ENCODE measurements at places on chromosomes 11 and 22.

DNA sequence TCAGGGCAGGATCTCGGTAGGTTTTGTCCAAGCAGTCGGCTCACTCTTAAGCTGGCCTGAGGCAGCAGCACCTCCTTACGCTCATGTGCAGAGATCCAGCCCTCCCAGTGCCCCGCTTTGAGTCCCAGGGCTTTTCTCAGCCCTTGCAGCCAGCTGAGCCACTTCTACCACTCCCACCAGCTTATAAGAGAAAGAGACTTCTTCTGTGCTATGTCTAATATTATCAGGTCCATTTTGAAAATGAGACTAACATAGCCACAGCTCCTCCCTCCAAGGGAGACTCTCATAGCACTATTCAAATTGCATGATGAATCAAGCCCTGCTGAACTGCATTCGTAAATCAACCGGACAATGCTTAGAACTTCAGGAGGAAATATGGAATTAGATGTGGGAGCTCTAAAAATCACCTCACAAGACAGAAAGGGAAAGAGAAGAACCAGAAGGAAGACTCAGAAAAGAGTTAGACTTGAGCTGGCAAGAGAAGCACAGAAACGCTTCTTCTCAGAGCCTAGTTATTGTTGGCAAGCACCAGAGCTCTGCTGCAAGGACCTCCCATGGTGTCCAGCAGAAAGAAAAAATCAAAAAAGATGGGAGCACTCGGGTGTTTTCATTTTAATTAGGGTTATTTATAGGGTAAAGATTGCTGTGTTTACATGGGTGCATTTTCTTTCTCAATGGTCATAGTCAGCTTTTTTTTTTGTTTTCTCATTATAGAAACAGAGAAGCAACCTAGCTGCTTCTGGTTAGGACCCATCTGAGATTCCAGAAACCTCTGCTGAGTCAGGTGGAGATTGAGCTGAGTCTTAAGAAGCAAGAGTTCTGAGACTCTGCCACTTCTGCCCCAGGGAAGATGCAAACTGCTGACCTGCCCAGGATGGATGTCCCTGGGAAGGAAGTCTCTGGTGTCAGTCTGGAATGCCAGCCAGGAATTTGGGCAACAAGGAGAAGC is 181.4 kb downstream of the ETS1 start:
- no peak for DNase-seq

DNA sequence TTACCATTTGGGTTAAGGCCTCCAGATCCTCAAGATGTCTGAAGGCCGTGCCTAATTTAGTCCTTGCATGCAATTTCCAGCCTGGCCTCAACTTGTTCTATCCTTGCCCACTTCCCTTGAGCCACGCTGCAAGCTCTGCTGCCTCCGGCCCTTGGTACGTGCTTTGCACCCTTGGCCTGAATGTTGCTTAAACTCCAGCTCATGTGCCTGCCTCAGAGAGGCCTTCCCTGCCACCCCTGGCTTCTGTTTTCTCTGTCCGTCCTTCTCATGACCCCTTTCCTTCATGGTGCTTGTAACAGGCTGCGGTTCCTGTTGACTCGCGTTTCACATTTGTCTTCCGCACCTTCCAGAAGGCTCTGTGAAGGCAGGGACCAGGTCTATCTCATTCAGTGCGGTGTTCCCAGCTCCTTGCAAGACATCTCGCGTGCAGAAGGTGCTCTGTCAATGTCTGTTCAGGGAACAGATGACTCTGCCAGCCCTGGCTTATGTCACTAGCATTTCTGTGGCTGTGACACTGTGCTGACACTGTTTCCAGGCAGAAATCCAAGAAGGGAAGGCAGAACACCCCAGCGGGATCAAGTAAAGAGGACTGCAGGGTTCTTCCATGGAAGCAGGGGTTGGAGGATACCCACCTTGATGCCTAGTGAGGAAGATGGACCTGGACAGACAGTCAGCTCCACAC is 61.8 kb downstream of the FBLN1 start:
- DNase-seq, result no peak

GRCh38 chr11:86249307-86250098 is 5.0 kb downstream of the EED start:
- DNase-seq, result no peak

DNA sequence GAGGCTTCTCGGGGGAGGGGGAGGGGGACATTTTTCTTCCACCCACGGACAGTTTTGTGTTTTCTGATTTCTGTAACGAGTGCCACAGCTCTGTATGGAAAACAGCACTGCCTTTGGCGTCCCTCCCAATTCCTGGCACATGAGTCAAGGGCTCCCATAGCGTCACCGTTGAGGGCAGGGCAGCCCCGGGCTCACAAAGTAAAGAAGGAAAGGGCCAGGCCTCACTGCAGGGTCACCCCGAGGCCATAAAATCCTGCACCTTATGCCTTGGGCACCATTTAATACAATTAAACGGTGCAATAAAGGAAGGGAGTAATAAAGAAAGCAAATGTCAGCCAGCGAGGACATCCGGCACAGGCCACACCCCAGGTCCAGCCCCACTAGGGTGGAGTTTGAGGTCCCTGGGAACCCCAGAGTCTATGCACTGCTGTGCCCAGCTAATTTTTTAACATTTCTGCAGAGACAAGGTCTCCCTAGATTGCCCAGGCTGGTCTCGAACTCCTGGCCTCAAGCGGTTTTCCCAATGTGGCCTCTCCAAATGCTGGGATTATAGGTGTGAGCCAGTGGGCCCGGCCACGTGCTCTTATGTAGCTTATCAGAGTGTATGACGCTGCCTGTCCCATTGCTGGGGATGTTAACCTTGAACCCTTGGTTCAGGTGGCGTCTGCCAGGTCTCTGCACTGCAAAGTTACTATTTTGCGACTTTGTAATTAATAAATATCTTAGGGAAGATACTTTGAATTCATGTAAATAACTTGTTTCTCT is 13.6 kb upstream of the MUC2 start:
- no peak for DNase-seq

- no peak for DNase-seq
Measured at GRCh38 chr11:15484398-15484797, 369.7 kb downstream of the INSC start.

DNA sequence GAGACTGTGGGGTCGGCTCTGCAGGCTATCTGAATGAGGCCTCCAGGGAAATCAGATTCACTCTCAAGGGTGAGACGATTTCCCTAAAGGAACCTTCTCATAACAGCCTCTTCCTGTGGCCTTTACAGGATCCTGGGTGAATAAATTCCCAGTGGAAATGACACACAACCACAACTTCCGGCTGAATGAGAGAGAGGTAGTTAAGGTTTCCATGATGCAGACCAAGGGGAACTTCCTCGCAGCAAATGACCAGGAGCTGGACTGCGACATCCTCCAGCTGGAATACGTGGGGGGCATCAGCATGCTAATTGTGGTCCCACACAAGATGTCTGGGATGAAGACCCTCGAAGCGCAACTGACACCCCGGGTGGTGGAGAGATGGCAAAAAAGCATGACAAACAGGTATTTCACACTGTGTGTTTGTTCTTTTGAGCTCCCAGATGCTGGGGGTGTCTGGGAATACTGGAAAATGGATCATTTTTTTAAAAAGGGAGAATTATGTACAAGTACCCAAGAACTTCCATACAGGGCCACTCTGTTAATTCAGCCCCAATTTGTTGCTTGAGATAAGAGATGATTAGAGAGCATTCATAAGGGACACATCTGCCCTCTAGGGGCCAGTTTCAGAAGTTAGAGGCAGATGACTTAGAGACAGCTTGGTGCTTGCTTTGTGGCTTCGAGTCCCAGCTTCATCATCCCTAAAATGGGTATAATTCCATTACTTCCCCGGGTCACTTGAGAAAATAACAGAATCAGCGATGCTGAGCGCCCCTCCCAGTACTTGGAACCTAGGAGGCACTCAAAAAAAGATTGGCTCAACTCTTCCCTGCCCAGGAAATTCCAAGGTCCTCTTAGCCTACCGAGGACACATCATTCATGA is 10.2 kb downstream of the SERPIND1 start:
- DNase-seq, result no peak

DNA sequence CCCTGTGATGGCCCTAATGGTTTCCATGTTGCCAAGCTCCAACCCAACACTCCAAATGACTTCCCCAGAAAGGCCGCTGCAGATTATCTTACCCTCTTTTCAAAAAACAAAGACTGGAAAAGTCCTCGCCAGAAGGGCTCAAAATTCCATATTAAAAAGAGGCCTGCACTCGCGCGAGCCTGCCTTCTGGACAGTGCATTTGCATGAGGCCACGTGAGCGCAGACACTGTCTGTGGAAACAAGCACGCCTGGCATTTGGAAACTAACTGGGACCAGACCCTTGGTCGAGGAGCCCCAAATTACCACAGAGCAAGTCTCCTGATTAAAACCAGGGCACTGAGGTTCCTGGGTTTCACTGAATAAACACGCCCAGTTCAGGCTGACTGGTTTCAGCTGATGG is 42.9 kb downstream of the ABTB2 start:
- DNase-seq, result no peak

DNA sequence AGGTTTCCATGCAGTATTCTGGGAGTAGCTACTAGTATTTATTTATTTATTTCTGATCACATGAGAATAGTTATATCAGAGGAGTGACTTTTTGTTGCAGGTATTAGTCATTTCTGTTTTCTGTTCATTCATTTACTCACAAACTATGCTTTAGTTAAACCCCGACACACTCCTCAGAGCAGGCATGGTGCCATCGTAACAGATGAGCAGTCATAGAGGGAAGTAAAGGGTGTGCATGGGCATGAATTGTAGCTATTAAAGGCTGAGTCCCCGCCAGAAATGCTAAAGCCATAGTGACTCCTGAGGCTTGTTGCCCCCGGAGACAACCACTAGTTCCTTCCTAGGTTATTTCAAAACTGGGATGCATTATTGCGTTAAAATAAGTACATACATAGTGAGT is 10.6 kb downstream of the JHY start:
- DNase-seq, result no peak

GRCh38 chr11:1782831-1783724 is 19.4 kb upstream of the CTSD start:
- DNase-seq, result no peak

DNA sequence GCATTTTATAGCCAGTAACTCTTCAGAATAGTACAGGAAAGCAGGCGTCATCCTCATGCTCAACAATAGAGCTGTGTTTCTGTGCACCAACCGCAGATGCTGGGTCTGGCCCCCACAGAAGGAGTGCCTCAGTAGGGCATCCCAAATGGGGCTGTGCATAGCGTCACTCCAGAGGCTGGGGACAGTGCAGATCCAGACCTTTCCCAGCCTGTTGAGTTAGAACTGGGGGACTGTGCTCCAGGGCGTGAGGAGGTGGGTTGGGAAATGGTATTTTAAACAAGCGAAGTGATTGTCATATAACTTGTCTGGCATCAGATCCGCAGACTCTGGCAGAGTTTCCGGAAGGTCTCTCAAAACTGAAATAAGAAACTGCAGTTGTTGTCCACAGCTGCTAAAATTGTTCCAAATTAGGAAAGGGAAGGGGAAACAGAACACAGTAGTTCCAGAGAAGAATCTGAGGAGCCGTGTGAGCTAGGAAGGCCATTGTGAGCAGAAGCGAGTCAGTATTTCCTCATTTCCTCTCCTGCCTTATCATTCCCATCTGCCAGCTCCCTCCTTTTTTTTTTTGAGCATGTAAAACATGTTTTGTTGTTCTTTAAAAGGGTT is 52.2 kb downstream of the JAM3 start:
- no peak for DNase-seq

- DNase-seq, result no peak
Measured at GRCh38 chr22:48145738-48146137, 1383.3 kb downstream of the TBC1D22A start.

DNA sequence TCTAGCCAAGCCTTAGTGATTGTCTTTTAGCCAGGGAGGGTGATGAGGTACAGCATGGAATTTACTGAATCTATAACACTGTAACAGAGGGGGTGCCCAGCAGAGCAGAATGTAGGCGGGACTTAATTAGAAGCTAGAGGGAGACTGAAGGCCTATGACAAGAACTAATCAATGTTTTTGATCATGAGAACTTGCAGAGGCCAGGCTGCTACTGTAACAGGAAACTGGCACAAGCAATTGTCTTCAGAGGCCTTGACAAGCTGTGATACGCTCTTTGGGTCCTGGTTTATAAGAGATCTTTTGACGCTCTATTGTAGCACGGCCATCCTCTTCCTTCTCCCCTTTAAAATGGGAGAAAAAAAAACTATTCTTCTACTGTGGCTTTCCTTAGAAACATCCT is 1297.3 kb downstream of the JRKL start:
- no peak for DNase-seq

- no peak for DNase-seq
Measured at GRCh38 chr11:21447871-21448270, 745.0 kb upstream of the ANO5 start.

DNA sequence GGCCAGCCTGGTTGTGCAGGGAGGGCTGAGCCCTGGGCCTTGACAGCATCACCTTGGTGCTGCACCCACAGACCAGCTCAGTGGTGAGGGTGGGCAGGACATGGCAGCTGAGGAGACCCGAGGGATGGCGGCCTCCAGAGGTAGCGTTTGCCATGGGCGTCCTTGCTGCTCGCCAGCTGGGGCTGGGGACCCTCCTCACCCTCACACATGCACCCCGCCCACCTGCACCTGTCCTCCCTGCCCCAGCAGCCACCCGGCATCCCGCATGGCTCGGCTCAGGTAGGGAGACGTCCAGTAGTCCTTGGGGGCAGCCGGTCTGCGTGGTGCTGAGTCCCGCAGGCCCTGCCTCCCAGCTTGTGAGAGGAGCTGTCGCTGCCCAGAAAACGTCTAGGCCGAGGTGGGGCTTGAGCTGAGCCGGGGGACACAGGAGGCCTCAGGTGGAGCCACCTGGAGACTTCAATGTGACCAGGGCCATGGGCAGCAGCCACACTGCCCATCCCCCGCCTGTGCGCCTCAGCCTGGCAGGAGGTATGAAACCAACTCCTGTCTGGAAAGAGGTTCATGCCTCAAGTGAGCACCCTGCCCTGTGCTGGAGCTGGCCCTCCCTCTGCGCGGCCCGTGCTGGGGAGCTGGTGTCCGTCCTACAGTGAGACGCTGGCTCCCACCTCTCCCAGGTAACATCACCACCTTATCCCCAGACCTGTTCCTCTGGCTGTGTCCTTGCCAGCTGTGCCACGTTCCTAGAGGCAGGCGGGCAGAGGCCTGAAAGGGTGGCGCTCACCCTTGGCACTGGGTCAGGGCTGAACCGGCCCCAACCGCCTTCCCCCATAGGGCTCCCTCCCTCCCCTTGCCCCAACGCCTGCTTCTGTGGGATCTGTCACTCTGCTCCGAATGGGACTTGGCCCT is 3.3 kb upstream of the TRABD start:
- no peak for DNase-seq

DNA sequence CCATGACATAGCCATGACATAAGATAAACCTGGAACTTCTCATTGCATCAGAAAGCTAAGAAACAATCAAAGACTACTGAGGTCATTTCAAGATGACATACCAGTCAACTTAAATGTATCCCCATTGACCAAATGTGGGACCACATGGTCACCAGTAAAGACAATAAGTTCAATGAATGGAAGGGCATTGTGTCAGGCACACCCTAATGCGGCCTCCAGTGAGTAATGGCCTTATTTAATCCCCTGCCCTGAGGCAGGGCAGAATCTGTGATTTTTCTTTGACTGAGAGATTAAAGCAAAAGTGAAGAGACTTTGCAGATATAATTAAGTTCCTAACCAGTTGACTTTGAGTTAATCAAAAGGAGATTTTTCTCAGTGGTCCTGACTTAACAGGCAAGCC is 17.3 kb upstream of the SYT8 start:
- no peak for DNase-seq

- DNase-seq, result no peak
Measured at GRCh38 chr11:61710019-61710418, 29.8 kb downstream of the DAGLA start.

GRCh38 chr11:72996959-72997358 is 145.2 kb downstream of the FCHSD2 start:
- no peak for DNase-seq
